ENCODE measurements at places on chromosomes 7 and 10.

DNA sequence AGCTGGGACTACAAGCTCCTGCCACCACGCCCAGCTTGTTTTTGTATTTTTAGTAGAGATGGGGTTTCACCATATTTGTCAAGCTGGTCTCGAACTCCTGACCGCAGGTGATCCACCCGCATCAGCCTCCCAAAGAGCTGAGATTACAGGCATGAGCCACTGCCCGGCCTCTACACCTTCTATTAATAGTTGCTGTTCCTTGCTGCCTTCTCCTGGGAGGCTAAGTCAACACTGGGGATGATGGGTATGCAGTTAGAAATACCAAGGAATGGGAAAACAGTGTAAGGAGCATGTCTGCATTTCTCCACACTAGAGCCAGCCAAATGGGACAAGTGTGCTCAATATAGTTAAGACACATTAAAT lies 97.3 kb upstream of the PDLIM1 start:
- DNase-seq = no peak

GRCh38 chr7:27647046-27647445 lies 15.6 kb downstream of the HIBADH start:
- DNase-seq = peak; percentile 63

- DNase-seq = no peak
Measured at GRCh38 chr7:44154703-44155102, 13.6 kb upstream of the MYL7 start.

DNA sequence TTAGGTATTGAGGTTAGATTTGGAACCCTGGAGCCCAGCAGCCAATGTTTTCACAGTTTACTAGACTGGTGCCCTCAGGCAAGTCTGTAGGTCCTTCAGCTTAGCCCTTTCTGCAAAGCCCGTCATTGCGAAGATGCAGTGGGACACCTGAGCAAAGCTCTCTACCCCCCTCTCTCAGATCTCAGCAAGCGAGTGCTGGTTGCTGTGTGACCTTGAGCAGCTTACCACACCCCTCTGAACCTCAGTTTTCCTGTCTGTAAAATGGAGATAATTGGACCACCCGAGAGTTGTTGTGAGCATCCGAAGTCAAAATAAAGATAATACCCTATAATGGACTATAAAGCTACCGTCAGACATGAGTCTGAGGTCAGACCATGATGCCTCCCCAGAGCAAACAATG lies 3.7 kb downstream of the NPC1L1 start:
- no peak for DNase-seq

- no peak for DNase-seq
Measured at GRCh38 chr7:156347132-156347531, 293.4 kb upstream of the RNF32 start.

DNA sequence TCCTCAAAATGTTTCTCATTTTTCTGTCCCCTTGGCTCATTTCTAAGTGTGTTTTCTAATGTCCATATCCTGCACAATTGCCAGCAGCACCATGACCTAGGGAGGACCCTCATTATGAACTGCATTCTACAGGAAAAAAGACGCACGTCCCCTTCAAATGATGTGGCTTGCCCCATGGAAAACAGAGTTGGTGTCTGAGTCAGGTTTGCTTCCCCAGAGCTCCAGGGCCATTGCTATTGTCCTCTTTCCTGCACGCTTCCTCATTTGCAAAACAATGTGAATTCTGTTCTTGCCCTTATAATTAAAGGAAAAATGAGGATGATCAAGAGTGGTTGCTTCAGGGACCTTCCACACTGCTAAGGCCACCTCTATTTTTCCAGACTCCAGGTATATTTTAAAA lies 14.7 kb upstream of the ASB4 start:
- DNase-seq = no peak
